Mesothelial cell of epicardium (in vitro differentiated cells): ENCODE measurements at places on chromosomes 12 and 14.

- DNase-seq, result no peak
Observed at GRCh38 chr12:24631676-24632426, 317.1 kb downstream of the BCAT1 start.

DNA sequence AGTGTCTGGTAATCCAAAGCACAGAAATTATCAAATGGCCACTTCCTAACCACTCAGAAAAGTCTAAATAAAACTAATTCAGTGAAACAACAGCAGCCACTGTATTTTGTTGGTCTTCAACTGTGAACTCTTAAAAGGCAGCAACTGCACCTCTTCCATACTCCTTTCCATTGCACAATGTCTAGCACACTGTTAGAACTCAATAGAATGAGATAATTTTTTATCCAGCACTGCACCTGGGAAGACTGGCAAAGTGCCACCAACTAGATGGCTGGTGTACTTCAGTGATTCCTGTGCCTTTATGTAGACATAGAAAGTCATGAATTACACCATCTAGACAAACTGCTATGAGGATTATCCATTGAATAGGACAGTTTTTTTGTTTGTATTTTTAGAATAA lies 26.2 kb downstream of the LGR5 start:
- DNase-seq, result no peak

- DNase-seq, result no peak
Observed at GRCh38 chr14:94462219-94462551, 9.6 kb upstream of the SERPINA11 start.

DNA sequence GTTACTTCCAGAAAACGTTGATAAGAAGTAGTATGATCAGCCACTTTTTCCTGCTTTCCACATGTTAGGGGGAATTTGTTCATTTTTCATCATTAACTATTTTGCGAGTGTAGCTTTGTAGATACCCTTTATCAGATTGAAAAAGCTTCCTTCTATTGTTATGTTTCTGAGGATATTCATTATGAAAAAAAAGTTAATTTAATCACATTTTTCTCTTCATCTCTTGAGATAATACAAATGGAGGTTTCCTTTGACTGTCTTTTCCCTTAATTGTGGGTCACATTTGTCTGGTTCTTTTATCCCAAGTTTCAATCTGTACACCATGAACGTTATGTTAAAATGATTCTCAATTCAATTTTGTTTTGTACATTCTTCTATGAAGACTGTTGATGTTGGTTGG lies 875.7 kb downstream of the SLC6A15 start:
- no peak for DNase-seq

- DNase-seq, result no peak
Observed at GRCh38 chr14:34857689-34858449, 17.3 kb downstream of the BAZ1A start.

DNA sequence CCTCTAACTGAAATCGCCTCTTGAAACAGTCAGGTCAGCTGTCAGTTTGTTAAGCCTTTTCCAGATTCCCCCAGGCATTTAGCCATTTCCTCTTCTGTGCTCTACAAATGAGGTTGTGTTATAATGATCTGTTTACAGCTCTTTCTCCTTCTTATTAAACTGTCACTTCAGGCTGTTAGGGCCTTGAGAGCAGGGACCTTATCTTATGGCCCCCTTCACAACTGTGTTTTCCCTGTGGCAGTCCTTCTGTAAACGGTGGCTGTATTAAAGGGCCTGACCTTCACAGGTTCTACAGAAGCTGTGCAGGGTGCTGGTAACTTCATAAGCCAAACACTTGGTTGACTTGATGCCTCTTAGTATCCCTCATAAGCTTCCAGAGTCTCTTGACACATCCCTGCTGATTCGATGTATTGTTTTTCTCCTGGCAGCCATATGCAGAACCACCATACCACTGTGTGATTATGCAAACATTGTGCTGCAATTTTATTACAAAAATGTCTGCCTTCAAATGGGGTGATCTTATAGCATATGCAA lies 104.7 kb downstream of the PLEKHA5 start:
- DNase-seq, result no peak

DNA sequence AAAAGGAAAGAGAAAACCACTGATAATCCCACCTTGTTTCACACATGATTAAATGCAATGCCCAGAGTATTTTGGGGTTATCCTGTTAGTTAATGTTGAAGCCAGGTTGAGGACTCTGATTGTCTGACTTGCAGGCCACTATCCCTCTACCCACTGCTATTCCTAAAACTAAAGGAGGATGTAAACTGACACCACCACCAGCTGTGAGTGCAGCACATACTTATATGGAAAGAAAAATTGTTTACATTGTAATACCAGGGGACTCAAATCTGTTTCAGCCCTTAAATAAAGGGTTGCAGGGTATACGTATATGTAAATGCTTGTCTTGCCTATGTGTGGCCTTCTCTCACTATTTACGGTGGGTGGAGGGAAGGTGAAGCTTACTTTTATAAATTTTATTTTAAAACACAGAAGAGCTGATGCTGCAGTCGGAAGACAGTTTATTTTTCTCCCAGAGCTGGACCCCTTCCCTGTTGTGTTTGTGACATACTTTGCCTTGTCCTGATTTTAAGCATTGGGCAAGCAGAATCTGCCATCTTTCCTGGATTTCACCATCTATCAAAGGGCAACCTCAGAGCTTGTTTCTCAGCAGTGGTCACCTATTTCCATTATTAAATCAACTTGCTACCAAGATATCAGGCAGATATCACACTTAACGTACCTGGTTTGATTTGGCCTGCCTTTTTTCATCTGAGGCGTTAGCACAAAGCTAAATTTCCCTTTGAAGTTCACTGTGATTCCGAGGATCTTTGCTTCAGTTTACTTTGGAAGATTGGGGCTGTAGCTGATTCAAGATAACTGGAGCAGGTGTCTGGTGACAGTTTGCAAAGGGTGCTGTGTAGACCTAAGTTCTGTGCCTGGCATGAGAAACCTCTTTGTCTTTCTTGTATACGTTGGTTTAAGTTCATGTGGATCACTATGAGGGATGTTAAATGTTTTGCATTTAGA lies 25.2 kb downstream of the DAAM1 start:
- no peak for DNase-seq
